ENCODE measurements at places on chromosomes 4 and X. TPM values are rescaled to one million over a fixed set of nuclear protein-coding genes. Genes with fewer than 3 reads are reported as not detected.

AFF2 gene
- 22.3 TPM for total RNA-seq

DNA sequence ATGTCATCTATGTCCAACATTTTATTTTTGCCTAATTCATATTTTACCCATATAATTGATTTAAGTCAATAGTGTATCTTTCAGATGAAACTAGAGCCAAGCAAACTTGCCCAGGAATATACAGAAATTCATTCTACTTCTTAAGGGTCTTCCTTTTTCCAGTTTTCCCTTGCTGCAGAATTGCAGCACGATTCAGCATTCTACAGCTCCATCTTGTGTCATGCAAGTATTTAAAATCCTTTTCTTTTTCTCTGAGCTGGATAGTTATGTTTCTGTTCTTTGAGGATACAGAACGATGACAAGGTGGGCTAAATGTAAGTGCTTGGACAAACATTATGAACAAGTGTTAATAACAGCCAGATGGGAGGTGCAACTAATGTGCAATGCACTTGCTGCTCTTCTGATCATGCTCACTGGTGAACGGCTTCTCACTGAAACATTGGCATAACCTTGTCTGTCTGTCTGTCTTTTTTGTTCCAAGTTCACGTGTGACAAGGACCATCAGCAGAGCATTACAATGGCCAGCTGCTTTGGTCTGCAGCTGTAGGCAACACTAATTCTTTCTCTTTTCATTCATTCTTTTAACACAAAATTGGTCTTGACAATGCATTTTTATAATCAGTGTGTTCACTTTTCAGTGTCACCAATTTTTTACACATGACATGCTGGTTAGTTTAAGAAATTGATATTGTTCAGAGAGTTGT is 1821.7 kb downstream of the ARAP2 start:
- no peak for DNase-seq

DNA sequence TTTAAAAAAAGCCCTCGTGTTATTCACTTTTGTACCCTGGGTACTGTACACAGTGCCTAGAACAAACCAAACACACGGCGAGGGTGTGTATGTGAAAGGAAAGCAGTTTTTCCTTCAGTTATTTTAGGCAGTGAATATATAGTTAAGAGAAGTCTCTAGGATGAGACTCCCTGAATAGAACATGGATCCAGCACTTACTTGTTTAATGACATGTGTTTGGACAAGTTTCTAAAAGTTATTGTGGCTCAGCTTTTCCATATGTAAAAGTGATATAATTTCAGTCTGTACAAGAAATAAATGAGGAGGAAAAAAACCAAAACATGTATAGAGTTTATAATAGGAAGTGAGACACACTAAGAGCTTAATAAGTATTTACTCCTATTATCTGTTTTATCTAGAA is 273.2 kb downstream of the ADGRL3 start:
- DNase-seq = no peak

GLUD2 gene
- total RNA-seq = 0.27 TPM

APLN gene
- under 0.01 TPM for total RNA-seq

DNA sequence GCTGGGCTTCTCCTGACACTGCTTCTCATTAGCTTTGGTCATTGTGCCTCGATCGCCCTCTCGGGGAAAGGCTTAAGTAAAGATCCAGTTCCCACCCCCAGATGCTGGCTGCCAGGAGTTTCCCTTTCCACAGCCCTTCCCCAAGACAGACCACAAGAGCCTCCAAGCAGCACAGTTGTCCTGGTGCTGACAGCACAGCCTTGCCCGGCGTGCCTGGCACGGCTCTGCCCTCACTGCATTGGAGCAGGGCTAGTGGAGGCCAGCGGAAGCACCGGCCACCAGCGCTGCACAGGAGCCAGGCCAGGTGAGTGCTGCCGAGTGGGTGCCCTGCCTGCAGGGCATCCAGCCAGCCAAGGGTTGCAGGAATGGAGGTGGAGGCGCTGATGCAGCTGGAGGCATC is 9.7 kb upstream of the MSANTD1 start:
- no peak for DNase-seq

GRCh38 chr4:119206178-119206577 is 6.3 kb upstream of the USP53 start:
- no peak for DNase-seq

DNA sequence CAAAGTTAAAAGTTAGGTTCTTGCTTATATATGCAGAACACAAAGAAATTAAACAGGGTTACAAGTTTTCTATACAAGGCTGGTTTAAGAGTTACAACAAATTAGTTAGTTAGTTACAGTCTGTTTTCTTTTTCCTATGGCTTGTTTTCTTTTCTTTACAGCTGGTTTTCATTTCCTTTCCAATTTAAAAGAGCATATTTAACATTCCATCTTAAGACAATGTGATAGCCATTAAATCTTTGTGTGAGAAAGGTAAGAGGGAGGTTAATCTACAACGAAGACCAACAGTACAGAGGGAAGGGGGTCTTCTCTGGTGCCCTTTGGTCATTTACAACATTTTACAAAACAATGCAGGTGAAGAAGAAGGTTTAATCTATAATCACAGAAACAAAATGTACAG is 290.6 kb downstream of the ZNF674 start:
- no peak for DNase-seq

- peak; percentile 98 for DNase-seq
Measured at GRCh38 chr4:154720123-154720522, 23.7 kb upstream of the LRAT start.

GRCh38 chr4:87007528-87008446 is 73.0 kb downstream of the AFF1 start:
- peak; percentile 47 for DNase-seq

CT47B1 gene
- total RNA-seq = not detected

KIF4A gene
- total RNA-seq = 0.50 TPM

DNA sequence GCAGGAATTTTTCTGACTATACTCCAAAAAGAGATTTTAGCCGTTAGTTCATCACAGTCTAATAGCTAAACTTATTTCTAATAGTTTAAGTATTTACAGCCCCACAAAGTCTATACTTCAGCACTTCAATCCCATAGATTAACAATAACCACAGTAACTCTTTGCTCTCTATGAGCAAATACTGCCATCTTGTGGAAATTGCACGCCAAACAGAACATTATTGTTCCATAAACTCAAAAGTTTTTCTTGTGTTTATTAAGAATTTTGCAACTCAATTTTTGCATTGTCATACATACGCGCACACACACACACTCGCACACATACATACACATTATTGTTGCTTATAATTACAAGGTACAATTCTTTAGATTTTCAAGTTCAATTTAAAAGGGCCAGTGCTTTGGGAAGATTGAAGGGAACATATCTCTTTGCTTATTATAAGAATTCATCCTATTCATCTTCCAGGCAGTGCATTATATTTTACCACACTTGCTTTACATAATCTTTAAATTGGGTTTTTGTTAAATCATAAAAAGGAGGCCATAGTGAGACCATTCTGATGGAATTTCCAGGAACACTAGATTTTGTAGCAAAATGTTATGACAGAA is 63.8 kb upstream of the ATOH1 start:
- DNase-seq = peak; percentile 26

DNA sequence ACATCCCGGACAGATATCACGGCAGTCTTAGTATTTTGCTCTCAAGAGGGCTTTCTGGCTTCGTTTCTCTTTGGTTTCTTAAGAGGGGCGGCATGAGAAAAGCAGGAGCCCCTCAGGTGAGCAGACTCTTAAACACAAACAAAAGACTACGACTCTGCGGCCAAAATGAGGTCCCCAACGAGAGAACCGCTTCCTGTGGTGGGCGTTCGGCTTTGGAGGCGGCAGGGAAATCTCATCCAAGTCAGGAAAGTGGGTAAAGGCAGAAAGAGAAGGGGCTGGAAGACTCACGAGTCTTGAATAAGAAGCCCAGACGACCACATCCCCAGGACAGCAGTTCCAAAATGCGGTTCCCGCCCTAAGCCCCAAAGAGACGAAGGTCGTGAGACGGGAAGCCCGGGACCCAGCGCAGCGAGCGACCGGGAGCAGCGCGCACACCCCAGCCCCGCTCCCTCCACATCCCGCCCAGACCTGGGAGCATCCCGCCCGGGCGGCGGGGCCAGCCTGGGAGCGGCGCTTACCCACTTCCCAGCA is 409 bp downstream of the UGDH start:
- no peak for DNase-seq

DNA sequence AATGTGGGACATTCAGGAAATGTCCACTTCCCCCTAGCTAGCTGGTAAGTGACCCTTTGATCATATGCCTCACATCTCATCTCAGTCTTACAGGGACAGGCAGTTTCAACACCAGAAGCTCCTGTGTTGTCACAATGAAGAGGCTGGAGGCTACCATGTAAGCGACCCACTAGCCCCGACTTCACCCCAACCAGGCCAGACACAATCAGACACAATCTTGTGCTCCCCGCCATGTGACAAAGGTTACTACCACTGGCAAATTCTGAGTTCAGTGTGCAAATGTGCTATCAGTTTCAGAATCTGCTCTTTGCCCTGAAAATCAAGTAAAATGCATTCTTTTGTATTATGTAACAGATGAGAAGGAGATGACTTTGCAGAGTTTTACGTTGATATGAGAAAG is 56.9 kb upstream of the STS start:
- no peak for DNase-seq

NEUROG2 gene
- not detected for total RNA-seq
